ENCODE measurements at places on chromosomes 16 and 17.

DNA sequence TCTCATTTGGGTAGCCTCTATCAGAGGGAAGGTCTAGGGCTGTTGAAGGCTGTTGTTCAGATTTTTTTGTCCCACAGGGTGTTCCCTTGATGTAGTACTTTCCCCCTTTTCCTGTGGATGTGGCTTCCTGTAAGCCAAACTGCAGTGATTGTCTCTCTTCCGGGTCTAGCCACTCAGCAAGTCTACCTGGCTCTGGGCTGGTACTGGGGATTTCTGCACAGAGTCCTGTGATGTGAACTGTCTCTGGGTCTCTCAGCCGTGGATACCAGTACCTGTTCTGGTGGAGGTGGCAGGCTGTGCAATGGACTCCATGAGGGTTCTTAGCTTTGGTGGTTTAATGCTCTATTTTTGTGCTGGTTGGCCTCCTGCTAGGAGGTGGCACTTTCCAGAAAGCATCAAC, 23.3 kb upstream of the CCR7 start:
- no peak for DNase-seq

DNA sequence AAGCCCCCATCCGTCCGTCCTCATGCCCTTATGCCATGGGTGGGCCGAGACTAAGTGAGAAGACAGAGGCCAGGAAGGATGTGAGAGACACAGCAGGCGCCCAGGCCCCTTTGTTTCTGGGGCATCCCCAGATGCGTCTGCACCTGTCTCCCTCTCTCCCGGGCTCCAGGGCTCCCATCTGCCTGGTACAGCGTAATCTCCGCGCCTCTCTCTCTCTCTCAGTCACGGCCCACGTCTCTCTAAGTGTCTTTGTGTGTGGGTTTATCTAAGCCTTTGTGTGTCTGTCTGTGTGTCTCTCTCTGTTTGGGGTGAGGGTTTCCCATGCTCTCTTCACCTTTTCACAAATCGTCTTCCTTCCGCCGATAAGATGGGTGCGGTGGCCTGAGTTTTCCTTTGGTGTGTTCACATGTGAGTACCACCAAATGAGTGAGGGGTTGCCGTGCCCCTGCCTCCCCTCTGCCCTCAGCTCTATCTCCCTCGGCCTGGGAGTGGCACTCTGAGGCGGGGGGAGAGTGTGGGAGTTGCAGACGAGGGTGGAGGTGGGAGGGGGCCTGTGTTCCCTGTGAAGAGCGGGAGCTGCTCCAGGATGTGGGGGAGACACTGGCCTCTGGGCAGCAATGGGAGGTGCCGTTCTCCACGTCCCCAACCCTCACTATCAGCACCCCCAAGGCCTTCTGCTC, 25.8 kb upstream of the ABCC3 start:
- no peak for DNase-seq

DNA sequence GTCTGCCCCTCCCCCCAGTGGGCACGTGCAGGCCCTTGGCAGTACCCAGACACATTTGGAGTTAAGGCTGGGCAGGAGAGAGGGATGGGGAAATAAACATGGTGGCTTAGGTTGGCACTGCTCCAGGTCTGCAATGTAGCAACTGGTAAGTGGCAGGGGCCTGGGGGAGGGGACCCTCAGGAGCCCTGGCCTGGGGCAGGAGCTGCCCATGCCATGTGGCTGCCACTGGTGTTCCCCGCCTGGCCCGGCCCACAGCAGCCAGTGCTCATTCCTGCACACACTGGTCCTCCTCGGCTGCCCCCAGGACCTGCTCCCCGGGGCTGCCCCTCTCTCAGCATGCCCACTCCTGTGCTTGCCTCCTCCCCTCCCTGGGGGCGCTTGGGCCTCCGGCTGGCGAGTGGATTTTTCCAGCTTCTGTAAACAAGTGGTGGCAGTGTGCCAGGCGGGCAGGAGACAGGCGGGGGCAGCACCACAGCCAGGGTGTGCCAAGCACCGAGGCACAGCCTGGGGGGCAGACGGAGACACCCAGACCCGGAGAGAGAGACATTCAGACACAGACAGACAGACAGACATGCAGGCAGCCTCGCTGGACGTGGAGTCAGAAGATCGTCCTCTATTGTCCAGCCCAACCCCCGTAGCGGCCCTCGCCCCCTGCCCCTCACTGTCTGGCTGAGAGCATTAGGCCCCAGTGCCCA, 9.4 kb downstream of the THRA start:
- DNase-seq, result peak; percentile 27

DNA sequence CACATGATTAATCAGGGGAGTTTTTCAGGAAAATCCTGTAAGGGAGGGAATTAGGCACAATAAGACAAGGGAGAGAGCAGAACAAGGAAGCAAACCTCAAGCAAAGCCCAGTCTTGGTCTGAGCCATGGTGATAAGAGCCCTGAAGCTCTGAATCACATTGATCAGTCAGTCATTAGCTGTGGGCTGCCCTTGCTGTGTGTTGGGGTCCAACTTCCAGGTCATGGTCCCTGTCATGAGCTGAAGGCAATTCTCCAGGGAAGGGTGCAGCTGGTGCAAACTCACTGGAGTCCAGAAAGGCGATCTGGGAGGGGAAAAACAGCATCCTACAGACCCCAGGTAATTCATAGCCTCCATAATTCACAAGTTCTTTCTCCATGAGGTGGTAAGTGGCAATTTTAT, 89.9 kb downstream of the CYLD start:
- DNase-seq, result no peak

GRCh38 chr16:49738832-49739231, 117.1 kb downstream of the ZNF423 start:
- no peak for DNase-seq

- DNase-seq, result no peak
Observed at GRCh38 chr17:69050999-69051775, 9.5 kb downstream of the ABCA9 start.

DNA sequence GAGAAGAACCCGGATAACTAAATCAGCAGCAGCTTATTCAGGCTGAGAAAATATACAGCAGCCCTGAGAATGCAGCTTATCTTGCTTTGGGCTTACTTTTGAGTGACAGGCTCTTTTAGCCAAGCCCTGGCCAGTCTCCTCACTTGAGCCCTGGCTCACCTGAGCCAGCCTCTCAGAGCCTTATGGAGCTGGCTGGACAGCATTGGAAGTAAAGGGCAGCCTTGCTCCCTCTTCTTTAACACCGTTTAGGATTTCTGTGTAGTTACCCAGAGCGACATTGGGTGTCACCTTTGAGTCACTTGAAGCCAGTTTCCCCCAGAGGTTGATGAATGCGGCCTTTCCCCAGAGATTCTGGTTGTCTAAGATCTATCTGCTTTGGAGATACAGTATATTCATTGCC, 7.7 kb upstream of the NPIPB2 start:
- no peak for DNase-seq

- DNase-seq, result no peak
Observed at GRCh38 chr16:65418435-65418834, 296.6 kb upstream of the CDH11 start.

- DNase-seq, result no peak
Observed at GRCh38 chr17:80892900-80893603, 98.6 kb upstream of the CHMP6 start.

- DNase-seq, result no peak
Observed at GRCh38 chr17:70947636-70948565, 778.6 kb downstream of the KCNJ2 start.

GRCh38 chr16:71645450-71645849, 19.5 kb downstream of the MARVELD3 start:
- DNase-seq, result peak; percentile 4
